ENCODE measurements at places on chromosomes 16 and 17.

- DNase-seq = no peak
These were observed 487 bp downstream of the RANBP10 start for GRCh38 chr16:67805718-67806427.

DNA sequence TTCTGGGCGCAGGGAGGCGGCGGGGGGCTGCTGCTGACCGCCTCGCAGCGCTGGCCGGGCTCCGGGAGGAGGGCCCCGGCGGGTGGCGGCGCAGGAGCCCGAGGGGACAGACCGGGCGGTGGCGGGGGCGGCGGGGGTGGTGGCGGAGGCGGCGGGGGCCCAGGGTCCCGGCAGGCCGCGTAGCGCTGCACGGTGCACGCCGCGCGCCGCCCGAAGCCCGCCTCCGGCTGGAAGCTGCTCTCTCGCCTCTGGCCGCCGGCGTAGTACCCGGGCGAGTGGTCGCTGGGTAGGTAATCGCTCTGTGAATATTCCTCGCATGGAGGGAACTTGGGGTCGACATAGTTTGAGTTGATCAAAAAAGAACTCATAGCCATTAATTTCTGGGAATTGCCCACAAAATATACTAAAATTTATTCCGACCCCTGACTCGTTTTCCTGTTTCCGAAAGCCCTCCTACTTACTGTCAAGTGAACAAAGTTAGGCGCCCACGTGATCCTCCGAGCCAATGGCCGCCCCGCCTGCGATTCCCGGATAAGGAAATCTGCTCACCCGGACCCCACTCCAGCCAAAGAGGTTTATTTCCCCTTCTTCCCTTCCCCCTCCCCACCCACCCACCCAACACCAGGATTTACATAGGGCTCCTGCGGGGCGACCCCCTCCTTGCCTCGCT, at the start of gene HOXB4:
HOXB4 (minus strand) TSS at position 405 of the 670 bp plus-strand sequence; CDS start at position 374, 31 bp downstream.
- no peak for DNase-seq

DNA sequence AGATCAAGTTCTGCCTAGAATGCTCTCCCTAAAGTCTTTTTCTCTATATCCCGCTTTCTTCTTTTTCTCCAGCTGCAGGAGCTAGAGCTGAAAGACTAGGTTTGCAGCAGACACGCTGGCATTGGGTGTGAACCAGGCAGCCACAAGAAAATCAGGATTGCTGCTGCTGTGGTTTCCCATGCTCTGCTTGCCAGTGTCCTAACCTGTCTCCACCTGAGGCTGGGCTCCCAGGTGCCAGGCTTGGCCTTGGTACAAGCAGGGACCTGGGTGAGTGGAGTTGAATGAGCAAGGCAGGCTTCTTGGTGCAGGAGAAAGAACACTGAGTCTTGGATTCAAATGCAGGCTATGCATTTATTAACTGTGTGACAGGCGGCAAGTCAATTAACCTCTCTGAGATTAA, 440.3 kb upstream of the MAF start:
- DNase-seq = no peak

DNA sequence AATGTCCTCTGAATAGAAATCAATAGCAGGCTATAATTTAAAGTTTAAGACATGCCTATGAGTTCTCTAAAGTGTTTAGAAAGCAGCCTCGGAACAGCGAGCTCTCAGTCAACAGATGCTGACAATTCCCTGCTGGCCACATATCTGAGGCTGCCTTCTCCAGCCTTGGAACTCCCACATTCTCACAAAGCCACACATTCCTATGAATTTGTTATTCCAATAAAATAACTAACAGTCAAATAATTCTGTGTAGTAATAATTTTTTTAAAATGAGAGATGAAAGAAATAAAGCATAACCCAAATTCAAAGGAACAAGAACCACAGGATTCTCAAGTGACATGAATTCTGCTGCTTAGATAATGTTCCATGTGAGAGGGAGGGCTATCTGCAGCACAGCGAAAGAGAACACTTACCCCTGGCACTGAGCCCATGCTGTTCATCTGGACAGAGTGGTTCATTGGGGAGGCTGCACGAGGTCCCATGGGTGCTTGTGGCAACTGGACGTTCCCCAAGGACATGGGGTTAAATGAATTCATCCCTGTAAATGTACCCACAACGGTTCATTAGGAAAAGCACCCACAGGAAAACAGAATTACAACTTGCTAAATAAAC, 56.9 kb upstream of the TRAP1 start:
- DNase-seq = no peak

- DNase-seq = no peak
These were observed 9.4 kb downstream of the C16orf89 start for GRCh38 chr16:5056352-5056751.

- peak; percentile 59 for DNase-seq
These were observed 21.8 kb downstream of the DRC3 start for GRCh38 chr17:17994271-17995069.

DNA sequence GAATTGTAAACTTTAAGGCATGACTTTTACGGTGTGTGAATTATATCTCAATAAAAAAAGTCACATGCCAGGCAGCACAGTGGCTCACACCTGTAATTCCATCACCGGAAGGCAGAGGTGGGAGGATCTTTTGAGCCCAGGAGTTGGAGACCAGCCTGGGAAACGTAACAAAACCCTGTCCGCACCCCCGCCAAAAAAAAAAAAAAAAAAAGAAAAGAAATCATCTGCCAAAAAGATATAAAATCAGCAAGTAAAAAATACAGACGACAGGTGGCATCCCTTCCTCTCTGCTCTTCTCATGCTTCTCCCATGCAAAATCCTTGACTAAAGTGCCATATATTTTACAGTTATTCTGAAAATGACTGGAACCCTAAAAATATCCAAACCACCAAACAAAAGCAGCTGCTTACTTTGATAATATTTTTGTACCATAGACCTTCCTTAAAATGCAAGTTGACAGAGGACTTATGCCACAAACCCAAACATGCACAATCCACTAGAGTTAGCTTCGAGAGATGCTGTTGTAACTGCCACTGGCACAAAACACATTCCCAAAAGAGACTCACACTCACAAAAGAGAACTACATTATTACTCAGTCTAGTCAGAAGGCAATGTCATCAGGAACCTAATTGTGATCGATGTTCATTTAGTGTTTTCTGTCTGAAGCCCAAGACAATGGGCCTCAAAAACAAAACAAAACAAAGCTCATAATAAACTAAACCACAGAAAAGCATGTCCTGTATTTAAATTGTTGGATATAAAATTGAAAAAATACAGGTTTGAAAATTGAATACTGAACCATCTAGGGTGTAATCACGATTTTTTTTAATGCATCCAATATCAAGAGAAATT, 2.4 kb downstream of the CRLF3 start:
- DNase-seq = no peak

GRCh38 chr16:30998852-30999761, 11.3 kb downstream of the STX1B start:
- no peak for DNase-seq

GRCh38 chr17:73039282-73039681, 53.2 kb downstream of the SLC39A11 start:
- no peak for DNase-seq

GRCh38 chr17:17355426-17355825, 52.3 kb downstream of the NT5M start:
- DNase-seq = no peak

GRCh38 chr17:41687828-41688640, 651 bp upstream of the EIF1 start:
- DNase-seq = peak; percentile 79

- DNase-seq = no peak
These were observed 242.6 kb upstream of the GSE1 start for GRCh38 chr16:85370543-85370880.

DNA sequence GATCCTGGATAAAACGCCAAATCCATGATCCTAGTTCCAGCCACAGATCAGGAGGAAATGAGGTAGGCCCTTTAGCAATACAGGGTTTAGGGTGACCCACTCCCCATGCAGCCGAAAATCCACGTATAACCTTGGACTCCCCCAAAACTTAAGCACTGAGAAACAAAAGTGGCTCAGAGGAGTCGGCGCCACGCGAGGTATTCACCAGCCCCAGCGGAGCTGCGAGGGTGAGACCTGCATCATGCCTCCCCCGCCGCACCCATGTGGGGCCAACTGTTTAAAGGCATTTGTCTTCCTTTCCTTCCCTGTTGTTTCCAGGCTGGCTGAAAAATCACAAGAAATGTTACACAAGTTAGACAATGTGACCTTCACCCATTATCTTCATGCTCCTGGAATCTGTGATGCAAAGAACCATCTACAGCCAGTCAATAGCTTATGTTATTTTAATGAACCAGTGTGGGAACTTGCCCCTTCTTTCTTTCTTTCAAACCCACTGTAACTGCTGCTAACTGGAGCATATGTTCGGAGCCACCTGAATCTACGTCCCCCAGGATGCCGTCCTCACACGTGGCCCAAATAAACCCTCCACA, 98.2 kb upstream of the METRNL start:
- DNase-seq = no peak

- DNase-seq = no peak
These were observed 63.7 kb downstream of the RPH3AL start for GRCh38 chr17:288802-289356.

GRCh38 chr17:62652251-62653001, 25.0 kb downstream of the MRC2 start:
- DNase-seq = peak; percentile 38

DNA sequence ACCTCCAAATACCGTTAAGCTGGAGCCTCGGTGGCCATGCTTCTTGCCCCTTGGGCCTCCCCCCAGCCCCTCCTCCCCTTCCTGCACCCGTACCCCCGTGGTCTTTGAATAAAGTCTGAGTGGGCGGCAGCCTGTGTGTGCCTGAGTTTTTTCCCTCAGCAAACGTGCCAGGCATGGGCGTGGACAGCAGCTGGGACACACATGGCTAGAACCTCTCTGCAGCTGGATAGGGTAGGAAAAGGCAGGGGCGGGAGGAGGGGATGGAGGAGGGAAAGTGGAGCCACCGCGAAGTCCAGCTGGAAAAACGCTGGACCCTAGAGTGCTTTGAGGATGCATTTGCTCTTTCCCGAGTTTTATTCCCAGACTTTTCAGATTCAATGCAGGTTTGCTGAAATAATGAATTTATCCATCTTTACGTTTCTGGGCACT, 928 bp downstream of the HBA1 start:
- DNase-seq = peak; percentile 18

GRCh38 chr16:946048-946395, 24.8 kb downstream of the LMF1 start:
- no peak for DNase-seq

DNA sequence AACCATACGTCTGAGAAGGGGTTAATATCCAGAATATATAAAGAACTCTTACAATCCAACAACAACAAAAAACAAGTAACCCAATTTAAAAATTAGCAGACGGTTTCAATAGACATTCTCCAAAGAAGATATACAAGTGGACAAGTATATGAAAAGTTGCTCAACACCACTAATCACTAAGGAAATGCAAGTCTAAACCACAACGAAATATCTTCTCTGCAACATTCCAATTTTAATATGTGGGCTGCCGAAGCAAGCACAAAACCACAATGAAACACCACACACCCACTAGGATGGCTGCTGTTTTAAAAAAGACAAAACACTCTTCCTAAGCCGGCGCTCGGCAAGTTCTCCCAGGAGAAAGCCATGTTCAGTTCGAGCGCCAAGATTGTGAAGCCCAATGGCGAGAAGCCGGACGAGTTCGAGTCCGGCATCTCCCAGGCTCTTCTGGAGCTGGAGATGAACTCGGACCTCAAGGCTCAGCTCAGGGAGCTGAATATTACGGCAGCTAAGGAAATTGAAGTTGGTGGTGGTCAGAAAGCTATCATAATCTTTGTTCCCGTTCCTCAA, 5.9 kb upstream of the SLC13A2 start:
- no peak for DNase-seq
